ENCODE measurements at places on chromosomes 7 and 10.

DNA sequence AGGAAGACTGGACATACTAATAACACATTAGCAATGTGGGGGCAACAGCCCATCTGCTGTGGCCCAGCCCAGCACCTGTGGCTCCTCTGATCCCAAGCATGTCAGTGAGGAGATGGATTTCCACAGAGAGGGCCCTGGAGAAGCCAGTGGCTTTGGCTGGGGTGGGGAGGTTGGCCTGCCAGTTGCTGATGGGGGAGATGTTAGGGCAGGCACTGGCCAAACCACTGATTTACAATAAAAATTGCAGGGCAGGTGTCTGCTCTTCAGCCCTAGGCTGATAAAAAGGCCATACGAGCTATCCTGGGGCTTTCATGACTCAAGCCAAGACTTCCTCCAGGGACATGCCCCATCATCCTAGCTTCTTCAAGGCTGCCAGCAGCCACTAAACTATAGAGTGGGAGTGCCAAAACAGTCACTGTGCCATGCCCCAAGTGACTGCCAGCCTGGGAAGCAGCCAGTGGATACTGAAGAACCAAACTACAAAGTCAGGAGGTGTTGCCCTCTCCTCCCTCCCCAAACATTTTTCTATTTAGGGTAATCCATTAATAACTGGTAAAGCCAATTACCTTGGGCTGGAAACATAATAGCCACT is 37.8 kb downstream of the DPCD start:
- DNase-seq: no peak

DNA sequence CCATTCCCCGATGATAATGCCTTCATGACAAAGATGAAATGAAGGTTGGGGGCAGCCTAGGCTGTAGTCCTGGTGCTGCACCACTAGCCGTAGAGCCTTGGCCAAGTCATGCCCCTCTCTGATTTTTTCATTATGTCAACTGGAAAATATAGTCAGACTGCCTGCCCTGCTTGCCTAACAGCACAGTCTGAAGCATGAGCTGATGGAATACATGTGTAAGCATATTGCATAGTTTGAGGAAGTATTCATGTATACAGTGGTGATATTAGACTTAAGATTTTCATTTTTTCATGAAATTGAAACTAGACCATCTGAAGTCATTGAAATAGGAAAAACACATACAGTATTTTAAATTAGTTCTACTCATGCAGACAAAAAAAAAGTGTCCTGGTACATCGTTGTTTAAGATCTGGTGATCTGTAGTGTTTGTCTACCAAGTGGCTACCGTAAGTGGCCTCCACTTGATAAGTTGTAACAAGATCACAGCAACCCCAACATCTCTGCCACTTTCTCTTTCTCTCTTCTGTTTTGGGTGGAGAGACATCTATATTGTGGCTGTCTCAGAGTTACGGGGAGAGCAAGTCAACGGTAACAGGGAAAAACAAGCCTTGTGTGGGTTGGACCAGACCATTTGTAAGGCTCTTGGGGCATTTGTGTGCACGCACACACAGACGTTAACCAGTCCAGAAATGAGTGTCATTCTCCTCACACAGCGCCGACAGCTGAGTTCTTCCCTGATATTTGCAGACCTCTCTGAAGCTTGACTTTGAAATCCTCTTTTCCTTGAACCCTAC is 716.6 kb upstream of the GALNT17 start:
- DNase-seq: no peak

- no peak for DNase-seq
Observed at GRCh38 chr10:60739558-60739957, 38.7 kb upstream of the CDK1 start.

DNA sequence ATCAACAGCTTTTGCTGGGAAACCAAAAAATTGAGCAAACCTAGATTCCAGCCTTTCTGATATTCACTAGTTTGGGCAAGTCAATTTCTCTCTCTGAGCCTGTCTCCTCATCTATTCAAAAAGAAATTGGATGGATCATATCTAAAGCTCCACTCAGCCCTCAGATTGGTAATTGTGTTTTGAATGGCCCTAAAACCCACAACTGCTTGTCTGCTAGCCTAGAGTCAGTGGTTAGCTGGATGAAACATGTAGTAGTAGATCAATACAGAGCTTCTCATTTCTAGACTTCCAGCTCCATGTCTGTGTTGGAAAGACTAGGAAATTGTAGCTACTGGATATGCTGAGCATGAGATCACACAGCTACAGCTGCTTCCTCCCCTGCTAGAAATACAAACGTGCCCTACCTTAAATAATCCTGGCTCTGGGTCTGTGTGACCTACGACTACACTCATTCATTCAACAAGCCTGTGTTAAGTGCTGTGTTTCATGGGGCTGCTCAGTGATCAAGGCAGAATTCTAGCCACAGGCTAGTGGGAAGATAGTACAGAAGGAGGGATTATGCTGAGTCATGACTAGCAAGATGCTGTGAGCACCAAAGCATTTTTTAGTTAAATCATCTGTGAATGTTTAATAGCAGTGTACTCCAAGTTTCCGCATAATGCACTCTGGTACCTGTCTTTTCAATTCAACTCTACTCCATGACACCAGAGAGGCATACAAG is 15.7 kb downstream of the DNTT start:
- DNase-seq: no peak

DNA sequence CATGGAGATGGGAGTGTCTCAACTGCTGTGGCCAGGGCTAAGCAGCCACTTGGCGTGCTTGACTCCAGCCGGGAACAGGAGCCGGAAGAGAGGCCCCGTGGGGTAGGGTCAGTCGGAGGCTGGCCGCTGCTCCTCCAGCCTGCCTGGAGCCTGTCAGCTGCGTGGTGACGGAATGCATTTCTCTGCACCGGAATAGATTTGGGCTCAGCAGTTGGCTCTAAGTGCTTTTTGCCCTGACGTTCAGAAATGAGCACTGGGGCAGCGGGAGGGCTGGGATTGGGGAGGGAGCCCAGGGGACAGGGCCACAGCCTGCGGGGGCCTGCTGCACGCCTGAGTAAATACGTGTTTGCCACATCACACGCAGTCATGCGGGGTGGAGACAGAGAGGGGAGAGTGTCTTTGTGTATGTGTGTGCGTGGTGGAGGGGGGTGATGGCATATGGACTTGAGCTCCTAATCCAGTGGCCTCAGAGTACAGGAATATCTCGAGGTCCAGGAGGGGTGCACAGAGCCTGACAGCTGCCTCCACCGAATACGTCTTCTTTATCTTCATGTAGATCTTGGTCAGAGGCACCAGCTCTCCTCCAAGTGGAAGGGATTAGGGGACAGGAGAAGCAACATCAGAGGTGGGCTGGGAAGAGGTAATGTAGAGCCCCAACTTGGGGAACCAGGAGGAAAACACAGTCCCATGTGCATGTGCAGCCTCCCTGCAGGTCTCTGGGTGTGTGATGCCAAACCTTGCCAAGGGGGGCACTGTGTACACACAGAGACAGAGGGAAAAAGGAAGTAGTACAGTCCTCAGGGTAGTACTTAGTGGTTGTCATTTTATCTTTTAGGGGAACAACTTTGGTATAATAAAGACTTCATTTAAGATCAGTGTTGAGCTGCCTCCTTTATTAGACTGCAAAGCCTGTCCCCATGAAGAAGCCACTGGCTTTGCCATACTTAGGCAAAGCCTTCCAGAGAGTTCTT is 151.4 kb downstream of the CDH23 start:
- peak; percentile 18 for DNase-seq

DNA sequence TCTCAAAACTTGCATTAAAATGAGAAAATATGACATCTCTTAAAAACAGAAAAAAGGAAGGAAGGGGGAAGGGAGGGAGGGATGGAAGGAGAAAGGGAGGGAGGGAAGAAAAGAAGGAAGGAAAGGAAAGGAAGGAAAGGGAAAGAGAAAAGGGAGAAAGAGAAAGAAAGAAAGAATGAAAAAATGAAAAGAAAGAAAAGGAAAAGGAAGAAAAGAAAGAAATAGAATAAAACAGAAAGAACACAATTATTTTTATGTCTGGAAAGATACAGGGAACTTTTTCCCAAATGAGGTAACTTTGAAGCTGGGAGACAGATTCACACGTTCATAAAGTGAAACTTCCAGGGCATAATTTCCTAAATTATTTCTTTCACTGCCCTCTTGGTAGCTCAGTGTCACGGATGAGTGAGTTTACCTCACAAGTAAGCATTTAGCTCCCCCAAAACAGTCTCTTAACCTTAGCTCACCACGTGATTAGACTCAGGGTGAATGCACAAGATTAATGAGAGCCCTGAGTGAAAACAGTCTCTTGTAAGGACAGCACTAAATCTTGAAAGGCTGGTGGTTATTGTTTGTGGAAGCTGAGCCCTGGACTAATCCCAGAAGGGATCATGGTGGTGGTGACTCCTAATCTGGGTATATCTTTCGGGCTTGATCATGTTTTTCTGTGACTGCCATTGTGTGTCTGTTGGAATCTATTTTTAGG is 74.1 kb upstream of the HDAC9 start:
- DNase-seq: peak; percentile 4
